Naive thymus-derived CD4-positive, alpha-beta T cell (primary cell): ENCODE measurements at places on chromosomes 3 and 15.

DNA sequence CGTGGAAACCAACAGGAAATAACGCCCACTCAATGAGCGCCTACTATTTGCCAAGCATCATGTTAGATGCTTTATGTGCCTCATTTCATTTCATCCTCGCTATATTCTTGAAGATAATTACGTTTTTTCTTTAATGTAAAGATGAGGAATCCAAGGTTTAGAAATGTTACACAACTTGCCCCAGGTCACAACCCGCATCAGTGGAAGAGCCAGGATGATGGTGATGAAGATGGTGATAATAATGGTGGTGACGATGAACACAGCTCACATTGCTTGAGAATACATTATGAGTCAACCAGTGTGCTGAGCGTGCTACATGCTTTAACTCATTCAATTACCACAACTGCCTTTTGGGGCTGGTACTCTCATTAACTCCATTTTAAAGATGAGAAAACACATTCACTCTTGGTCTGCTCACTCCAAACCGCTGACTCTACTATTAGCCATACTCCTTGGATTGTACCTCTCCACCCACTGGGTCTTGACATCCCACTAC lies 21.5 kb upstream of the MYO1E start:
- no peaks in the 10 kb centered on the region for H3K4me1 ChIP-seq
- H3K27ac ChIP-seq: no peak overlapping the region
- DNase-seq: no peak
- no peaks in the 10 kb centered on the region for H3K27me3 ChIP-seq

DNA sequence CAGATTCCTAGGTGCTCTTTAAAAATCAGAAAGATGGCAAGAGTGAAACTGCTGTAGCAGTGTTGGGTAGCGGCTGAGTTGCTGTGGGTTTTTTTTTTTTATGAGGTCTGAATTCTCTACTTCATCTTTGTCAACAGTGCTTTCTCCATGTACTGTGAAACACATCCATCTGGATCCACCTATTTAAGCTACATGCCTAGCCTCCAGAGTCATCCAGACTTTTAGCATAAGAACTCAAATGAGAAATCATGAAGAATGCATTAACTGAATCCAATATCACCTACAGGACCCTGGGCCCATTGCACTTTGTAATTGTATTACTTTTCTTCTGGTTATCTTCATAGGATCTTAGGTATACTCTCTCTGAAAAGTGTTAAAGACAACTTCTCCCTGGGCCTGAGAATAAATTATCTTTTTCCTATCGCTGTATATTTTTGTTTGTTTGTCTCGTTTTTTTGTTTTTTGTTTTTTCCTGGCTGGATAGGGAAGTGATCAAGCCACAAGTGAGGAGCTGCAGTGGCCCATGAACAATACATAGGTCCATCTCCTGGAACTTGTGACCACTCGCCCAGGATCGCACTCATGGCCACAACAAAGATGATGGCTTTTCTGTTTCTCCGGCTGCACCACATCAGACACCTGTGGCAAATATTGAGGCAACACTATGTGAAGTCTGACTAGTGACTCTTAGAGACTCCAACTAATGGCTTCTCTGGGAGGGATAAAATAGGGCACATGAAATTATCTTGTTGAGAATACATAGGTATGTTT lies 609.9 kb upstream of the AGTR1 start:
- no peak for DNase-seq
- no peak overlapping the region for H3K4me3 ChIP-seq
- H3K4me1 ChIP-seq: no peaks in the 10 kb centered on the region
- no peak overlapping the region for H3K27ac ChIP-seq

DNA sequence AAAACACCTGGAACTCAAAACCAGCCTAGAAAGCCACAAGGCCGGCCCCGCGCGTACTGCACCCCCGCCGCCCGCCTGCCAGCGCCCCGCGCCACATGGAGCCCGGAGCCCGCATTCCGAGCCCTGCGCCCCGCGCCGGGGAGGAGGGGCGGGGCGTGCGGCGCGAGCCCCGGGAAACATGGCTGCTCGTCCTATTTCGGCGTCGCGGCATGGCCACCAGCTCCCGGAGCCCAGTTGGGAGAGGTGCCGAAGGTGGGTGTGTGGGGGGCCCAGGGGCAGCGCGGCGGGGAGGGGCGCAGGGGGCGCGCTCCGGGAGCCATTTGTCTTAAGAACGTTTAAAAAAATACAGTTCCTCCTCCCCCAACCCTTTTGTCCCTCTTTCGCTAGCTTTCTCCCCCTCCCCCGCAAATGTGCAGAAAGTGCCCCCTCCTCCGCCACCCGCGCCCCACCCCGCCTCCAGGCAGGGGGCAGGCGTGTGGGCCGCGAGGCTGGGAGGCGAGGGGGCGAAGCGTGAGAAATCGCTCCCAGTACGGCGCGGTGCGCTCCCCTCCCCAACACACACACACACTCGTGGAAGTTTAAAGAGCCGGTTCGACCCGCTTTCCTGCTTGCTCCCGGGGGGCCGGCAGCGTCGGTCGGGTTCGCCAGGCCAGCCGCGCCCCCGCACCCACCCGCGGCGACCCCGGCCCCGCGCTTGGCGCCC lies 2.5 kb downstream of the ANP32A start:
- H3K36me3 ChIP-seq: peaks cover 29% of the 10 kb centered on the region
- DNase-seq: peak; percentile 68
- peaks cover 24% of the 10 kb centered on the region for H3K4me1 ChIP-seq
- peak overlapping the region; percentile 91 for H3K27ac ChIP-seq

DNA sequence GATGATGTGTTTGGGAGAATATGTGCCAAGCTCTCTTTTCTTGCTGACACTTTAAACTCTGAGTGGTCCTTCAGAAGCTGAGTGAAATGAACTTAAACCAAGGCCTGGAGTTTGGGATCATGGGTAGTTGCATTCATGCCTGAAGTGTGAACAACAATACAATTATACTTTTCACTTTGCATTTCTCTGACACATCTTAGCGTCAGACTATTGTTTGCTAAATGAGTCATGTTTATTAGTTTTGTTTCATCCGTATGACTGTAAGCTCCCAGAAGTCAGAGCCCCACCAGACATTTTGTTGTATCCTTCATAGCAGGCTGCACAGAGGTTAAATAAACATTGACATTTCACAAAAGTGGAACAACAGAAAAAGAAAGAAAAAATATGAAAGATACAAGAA lies 542.6 kb downstream of the TUSC7 start:
- H3K4me1 ChIP-seq: no peaks in the 10 kb centered on the region
- no peaks in the 10 kb centered on the region for H3K36me3 ChIP-seq
- H3K27me3 ChIP-seq: no peaks in the 10 kb centered on the region
- H3K27ac ChIP-seq: no peak overlapping the region
- no peak overlapping the region for H3K4me3 ChIP-seq
- DNase-seq: no peak

DNA sequence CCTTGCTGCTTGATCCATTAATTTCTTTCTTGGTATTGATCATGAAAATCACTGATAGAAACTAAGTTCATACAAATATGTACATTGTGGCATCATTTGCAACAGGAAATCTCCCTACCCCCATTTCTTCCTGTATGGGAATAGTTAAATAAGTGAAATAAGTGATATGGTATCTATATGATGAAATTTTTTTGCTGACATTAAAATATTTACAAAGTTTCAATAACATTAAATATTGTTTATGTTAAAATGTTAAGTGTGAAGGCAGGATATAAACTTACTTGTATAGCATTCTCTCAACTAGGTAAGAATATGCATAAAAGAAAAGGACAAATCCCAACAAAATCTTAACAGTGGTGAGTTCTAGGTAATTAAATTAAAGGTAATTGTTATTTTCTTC lies 60.1 kb upstream of the ETV5 start:
- no peaks in the 10 kb centered on the region for H3K36me3 ChIP-seq
- no peaks in the 10 kb centered on the region for H3K4me1 ChIP-seq
- no peak for DNase-seq

GRCh38 chr15:38085114-38085513 lies 150.7 kb downstream of the TMCO5A start:
- no peaks in the 10 kb centered on the region for H3K36me3 ChIP-seq
- H3K27me3 ChIP-seq: no peaks in the 10 kb centered on the region
- no peak overlapping the region for H3K27ac ChIP-seq
- peaks cover 5% of the 10 kb centered on the region for H3K4me1 ChIP-seq
- DNase-seq: no peak
- no peak overlapping the region for H3K4me3 ChIP-seq

DNA sequence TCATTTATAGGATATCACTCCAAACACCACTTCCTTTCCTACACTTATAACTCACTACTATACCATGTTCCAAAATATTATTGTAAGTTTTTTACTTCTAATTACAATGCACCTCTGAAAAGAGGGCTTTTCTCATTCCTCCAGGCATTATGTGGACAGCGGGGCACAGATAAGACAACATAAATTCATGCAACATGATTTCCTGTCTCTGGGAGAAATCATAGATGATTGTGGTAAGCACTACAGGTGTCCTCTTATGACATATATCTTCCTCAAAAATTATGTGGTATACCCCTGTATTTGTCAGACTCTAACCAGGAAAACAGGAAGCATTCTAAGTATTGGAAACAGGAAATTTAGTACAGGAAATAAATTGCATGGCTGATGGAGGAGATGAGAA lies 45.7 kb upstream of the INO80 start:
- no peak overlapping the region for H3K27ac ChIP-seq
- no peak overlapping the region for H3K4me3 ChIP-seq
- no peak for DNase-seq
- H3K27me3 ChIP-seq: no peaks in the 10 kb centered on the region
- no peaks in the 10 kb centered on the region for H3K4me1 ChIP-seq

GRCh38 chr3:165883863-165884478 lies 46.7 kb upstream of the BCHE start:
- H3K36me3 ChIP-seq: no peaks in the 10 kb centered on the region
- no peak overlapping the region for H3K27ac ChIP-seq
- H3K27me3 ChIP-seq: no peaks in the 10 kb centered on the region
- no peak overlapping the region for H3K4me3 ChIP-seq
- no peaks in the 10 kb centered on the region for H3K4me1 ChIP-seq

- H3K36me3 ChIP-seq: no peaks in the 10 kb centered on the region
- no peaks in the 10 kb centered on the region for H3K27me3 ChIP-seq
- no peaks in the 10 kb centered on the region for H3K4me1 ChIP-seq
- no peak for DNase-seq
Measured at GRCh38 chr3:179250803-179251476, at the start of gene KCNMB3. Gene KCNMB3, minus strand, starts transcription at chr3:179251114. Its CDS starts 124 bp downstream, at chr3:179250990.

- H3K27me3 ChIP-seq: no peaks in the 10 kb centered on the region
- H3K4me3 ChIP-seq: no peak overlapping the region
- DNase-seq: no peak
- H3K36me3 ChIP-seq: no peaks in the 10 kb centered on the region
Measured at GRCh38 chr15:32786906-32787305, 69.1 kb downstream of the GREM1 start.

DNA sequence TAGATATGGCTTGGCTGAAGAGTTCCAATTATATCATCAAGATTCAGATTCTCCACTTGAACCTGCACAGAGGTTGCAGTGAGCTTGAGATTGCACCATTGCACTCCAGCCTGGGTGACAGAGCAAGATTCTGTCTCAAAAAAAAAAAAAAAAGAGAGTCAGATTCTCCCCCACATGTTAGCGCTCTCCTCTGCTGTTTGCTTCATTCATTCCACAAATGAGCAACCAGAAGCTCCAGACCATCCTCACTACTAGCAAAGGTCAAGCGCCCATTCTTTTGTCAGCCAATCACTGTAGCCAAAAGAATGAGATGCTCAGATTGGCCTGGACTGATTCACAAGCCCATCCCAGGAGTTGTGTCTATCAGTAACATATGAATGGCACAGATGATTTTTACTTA lies 28.4 kb upstream of the TCF12 start:
- peaks cover 9% of the 10 kb centered on the region for H3K4me1 ChIP-seq
- no peaks in the 10 kb centered on the region for H3K27me3 ChIP-seq
- no peak for DNase-seq
- no peak overlapping the region for H3K4me3 ChIP-seq
- no peaks in the 10 kb centered on the region for H3K36me3 ChIP-seq
- no peak overlapping the region for H3K27ac ChIP-seq

- no peaks in the 10 kb centered on the region for H3K27me3 ChIP-seq
- H3K4me3 ChIP-seq: no peak overlapping the region
- H3K4me1 ChIP-seq: no peaks in the 10 kb centered on the region
- no peak overlapping the region for H3K27ac ChIP-seq
- H3K36me3 ChIP-seq: no peaks in the 10 kb centered on the region
Measured at GRCh38 chr3:109098079-109098644, 19.8 kb downstream of the MORC1 start.

- no peak for DNase-seq
- H3K27me3 ChIP-seq: no peaks in the 10 kb centered on the region
- H3K4me3 ChIP-seq: no peak overlapping the region
- no peaks in the 10 kb centered on the region for H3K36me3 ChIP-seq
Measured at GRCh38 chr3:72543246-72543645, 305.0 kb downstream of the SHQ1 start.
